ENCODE measurements at places on chromosomes 3 and 15. TPM values are rescaled to one million over a fixed set of nuclear protein-coding genes. Genes with fewer than 3 reads are reported as not detected.

DNA sequence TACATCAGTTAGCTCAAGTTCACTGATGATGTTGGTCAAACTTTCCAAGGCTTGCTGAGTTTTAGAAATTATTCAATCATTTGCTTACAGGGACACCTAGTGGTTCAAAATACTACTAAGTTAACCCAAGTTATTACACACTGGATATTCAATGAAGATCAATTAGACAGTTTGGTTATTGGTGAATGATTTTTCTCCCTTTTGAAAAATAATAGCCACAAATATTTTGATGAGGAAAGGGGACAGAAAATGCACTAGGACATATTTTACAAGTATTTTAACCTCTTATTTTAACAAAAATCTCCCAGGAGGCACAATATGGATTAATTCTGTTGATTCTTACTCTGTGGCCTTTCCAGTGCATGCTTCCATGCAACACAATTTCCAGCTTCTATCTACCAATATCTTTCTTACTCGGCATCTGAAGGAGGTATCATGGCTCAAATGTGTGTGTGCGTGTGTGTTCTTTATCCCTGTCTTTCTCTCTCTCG is 20.1 kb upstream of the GOLGA6L2 start:
- H3K4me1 ChIP-seq: no peaks in the 10 kb centered on the region
- no peaks in the 10 kb centered on the region for H3K27me3 ChIP-seq
- H3K36me3 ChIP-seq: no peaks in the 10 kb centered on the region
- peak; percentile 41 for DNase-seq
- H3K27ac ChIP-seq: no peak overlapping the region

- peaks cover 81% of the 10 kb centered on the region for H3K36me3 ChIP-seq
- H3K4me1 ChIP-seq: peaks cover 32% of the 10 kb centered on the region
- H3K27ac ChIP-seq: peak overlapping the region; percentile 97
- H3K4me3 ChIP-seq: peak overlapping the region; percentile 77
- DNase-seq: peak; percentile 37
Observed at GRCh38 chr15:96338766-96339618, 8.5 kb downstream of the NR2F2 start.

GRCh38 chr3:35641920-35642527 is 2.7 kb downstream of the ARPP21 start:
- no peak overlapping the region for H3K27ac ChIP-seq
- DNase-seq: no peak
- peaks cover 24% of the 10 kb centered on the region for H3K27me3 ChIP-seq
- H3K36me3 ChIP-seq: no peaks in the 10 kb centered on the region

- no peak for DNase-seq
- H3K27ac ChIP-seq: no peak overlapping the region
- H3K4me1 ChIP-seq: no peaks in the 10 kb centered on the region
Observed at GRCh38 chr15:67809866-67810265, 15.4 kb upstream of the SKOR1 start.

DNA sequence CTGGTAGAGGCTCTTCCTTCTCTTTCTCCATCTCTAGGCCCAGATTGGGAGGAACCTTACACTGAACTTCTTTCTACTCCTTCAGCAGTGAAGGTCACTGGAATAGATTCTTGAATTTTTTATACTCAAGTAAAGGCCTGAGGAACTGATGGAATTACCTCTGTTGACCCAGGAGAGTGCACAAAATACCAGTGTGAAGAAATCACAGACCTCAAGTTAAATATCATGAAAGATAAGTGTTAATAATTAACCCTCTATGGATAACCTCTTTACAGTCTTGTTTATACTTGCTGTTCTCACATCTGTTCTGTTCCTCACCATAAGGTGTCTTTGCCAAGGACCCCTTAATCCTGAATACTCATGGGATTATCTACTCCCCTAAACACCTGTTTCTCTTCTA is 244.4 kb upstream of the STAC start:
- no peaks in the 10 kb centered on the region for H3K36me3 ChIP-seq
- DNase-seq: no peak
- no peak overlapping the region for H3K27ac ChIP-seq
- no peak overlapping the region for H3K4me3 ChIP-seq
- no peaks in the 10 kb centered on the region for H3K4me1 ChIP-seq

- DNase-seq: no peak
- no peak overlapping the region for H3K27ac ChIP-seq
- no peaks in the 10 kb centered on the region for H3K4me1 ChIP-seq
Observed at GRCh38 chr3:81851176-81851575, 89.7 kb upstream of the GBE1 start.

- no peak overlapping the region for H3K4me3 ChIP-seq
- H3K36me3 ChIP-seq: no peaks in the 10 kb centered on the region
- no peaks in the 10 kb centered on the region for H3K27me3 ChIP-seq
- peaks cover 25% of the 10 kb centered on the region for H3K4me1 ChIP-seq
Observed at GRCh38 chr3:29141197-29141917, 139.5 kb upstream of the RBMS3 start.

DNA sequence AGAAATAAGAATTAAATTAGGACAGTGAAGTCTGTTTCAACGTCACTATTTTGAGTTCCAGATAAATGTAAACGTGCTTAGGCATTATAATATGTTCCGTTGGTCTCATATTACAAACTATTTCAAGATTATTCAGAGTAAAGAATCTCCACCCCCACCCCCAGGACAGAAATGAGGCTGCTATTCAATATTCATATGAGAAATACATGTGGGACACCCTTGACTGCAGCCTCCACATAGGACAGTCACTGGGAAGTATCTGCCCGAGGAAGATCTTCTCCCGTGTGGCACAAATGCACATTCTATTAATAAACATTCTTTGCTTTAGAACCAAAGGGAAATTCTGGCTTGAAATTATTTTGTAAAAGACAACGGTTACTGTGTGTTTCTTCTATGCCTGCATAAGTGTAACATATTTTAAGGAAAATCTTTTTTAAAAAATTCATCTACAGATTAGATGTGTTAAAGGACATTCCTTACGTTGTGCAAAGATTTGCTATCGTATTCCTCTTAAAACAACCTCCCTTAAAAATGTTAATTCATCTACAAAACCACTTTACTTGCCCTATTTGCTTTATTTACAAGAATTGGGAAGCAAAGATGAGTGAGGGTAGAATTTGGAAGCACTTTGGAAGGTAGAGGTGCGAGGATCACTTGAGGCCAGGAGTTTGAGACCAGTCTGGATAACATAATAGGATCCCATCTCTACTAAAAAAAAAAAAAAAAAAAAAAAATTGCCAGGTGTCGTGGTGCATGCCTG is 148.3 kb upstream of the SOX14 start:
- no peaks in the 10 kb centered on the region for H3K36me3 ChIP-seq
- H3K27me3 ChIP-seq: peaks cover 14% of the 10 kb centered on the region
- no peak overlapping the region for H3K27ac ChIP-seq
- DNase-seq: no peak
- no peaks in the 10 kb centered on the region for H3K4me1 ChIP-seq
- H3K4me3 ChIP-seq: no peak overlapping the region

- no peak overlapping the region for H3K27ac ChIP-seq
- H3K4me1 ChIP-seq: no peaks in the 10 kb centered on the region
- no peak for DNase-seq
- H3K4me3 ChIP-seq: no peak overlapping the region
Observed at GRCh38 chr3:22843854-22844253, 359.3 kb upstream of the UBE2E2 start.

GRCh38 chr3:23430781-23431398 is 227.8 kb downstream of the UBE2E2 start:
- H3K4me1 ChIP-seq: no peaks in the 10 kb centered on the region
- H3K4me3 ChIP-seq: no peak overlapping the region
- no peaks in the 10 kb centered on the region for H3K36me3 ChIP-seq

The EFHB gene
- 0.68 TPM for total RNA-seq

The CTDSPL gene
- 14.0 TPM for total RNA-seq

All from A673 (cell line).